ENCODE measurements at places on chromosomes 13 and 19.

DNA sequence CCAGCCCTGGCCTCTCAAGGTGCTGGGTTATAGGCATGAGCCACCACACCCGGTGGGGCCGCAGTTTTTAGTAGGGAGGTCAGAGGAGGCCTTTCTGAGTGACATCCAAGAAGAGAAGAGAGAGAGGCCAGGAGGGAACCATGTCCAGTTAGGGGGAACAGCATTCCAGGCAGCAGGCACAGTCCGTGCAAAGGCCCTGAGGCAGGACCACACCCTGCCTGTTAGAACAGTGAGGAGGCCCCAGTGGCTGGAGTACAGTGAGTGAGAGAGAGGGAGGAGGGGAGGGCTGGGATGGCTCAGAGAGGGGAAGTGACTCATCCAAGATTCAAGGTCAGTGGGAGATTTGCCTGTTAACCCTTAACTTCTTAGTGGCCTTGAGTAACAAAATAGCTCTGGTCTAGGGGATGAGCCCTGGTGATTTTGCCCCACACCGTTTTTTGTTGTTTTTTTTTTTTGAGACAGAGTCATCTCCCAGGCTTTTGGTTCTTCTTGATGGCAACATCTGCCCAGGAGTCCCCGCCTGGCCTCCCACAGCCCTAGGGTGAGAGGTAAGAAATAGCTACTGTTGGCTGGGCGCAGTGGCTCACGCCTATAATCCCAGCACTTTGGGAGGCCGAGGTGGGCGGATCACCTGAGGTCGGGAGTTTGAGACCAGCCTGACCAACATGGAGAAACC is 2.7 kb upstream of the PLIN3 start:
- DNase-seq: peak; percentile 62

GRCh38 chr13:113658836-113659235 is 838 bp upstream of the ATP4B start:
- no peak for DNase-seq

GRCh38 chr13:49292742-49293486 is 45.2 kb downstream of the CDADC1 start:
- DNase-seq: peak; percentile 39

GRCh38 chr13:67078062-67078461 is 152.1 kb downstream of the PCDH9 start:
- DNase-seq: no peak

- peak; percentile 3 for DNase-seq
Measured at GRCh38 chr19:36686365-36687213, 823 bp upstream of the ZNF567 start.

GRCh38 chr19:7149956-7150705 is 80.6 kb downstream of the ZNF557 start:
- DNase-seq: no peak

DNA sequence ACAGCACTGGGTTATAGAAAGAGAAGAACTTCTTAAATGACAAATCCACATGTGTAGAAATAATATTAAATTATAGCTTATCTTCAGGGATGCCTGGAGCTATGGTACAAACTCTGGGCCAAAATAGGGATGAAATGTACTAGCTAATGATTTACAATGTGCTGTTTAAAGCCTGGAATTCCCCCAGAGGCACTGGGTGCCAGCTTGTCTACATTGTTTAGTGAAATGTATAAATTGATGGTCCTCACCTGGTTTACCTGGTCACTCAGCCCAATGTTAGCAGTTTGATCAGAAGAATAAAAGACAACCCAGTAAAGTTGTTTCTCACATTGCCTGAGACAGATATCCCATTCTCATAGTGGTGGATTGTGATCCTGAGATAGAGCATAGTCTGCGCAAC is 597.2 kb downstream of the DIAPH3 start:
- no peak for DNase-seq

GRCh38 chr13:44809190-44809589 is 180.1 kb downstream of the NUFIP1 start:
- DNase-seq: no peak

- no peak for DNase-seq
Measured at GRCh38 chr19:35403116-35403760, 32.4 kb downstream of the GPR42 start.

DNA sequence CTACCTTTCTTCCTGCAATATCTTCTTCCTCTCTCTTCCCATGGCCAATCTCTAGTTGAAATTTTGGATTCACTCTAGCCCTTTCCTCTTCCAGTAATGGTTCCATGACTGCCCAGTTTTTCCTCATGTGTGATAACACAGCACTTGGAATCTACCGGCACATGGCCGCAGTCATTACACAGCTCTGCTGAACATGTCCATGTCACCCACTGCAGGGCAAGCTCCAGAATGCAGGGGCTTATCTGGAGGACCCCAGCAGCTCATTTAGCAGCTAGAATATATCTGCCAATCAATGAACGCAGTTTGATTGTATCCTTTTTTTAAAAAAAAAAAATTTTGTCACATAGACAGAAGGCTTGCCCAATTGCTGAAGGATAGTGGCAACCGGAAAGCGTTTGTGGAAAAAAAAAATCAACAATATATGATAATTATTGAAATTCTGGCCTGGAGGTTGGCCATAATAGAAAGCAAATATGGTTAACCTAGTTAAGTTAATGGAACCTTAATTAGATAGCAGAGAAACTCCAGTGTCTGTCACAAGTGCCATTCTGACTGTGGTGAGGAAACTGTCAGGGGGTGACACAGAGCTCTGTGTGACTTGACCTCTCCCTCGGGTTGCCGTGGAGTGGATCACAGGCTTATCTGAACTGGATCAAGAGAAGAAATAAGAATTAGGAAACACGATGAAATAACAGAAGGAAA is 426.7 kb downstream of the LIG4 start:
- DNase-seq: no peak

GRCh38 chr13:75904012-75904411 is 267.9 kb downstream of the LMO7 start:
- peak; percentile 23 for DNase-seq

- DNase-seq: no peak
Measured at GRCh38 chr13:106922384-106922783, 354.4 kb upstream of the ARGLU1 start.

GRCh38 chr13:112998521-112999280 is 29.7 kb downstream of the MCF2L start:
- no peak for DNase-seq

DNA sequence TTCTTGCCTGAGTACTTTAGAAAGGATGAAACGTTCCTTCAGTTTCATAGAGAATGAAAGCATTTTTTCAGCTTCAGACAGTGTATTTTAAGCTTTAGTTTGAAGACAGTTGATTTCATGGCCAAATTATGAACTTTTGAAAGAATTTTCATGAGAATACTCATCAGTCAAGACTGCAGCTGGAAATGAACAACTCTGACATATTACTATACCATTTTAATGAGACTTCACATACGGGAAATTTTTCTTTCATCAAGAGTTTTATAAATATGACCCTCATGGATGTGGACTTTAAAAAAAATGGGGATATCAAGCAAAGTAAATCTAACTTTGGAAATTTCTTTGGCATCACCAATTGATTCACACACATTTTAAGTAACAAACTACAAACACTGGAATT is 6.4 kb downstream of the LATS2 start:
- DNase-seq: no peak

DNA sequence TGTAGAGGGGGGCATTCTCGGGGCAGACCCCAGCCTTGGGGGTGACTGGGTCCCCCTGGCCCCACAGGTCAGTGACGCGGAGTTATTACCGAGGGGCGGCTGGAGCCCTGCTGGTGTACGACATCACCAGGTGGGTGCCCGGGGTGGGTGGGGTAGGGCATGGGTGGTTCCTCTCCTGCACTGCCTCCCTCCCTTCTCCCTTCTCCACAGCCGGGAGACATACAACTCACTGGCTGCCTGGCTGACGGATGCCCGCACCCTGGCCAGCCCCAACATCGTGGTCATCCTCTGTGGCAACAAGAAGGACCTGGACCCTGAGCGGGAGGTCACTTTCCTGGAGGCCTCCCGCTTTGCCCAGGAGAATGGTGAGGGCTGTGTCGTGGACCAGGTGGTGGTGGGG is 5.7 kb downstream of the RAB4B start:
- DNase-seq: no peak

DNA sequence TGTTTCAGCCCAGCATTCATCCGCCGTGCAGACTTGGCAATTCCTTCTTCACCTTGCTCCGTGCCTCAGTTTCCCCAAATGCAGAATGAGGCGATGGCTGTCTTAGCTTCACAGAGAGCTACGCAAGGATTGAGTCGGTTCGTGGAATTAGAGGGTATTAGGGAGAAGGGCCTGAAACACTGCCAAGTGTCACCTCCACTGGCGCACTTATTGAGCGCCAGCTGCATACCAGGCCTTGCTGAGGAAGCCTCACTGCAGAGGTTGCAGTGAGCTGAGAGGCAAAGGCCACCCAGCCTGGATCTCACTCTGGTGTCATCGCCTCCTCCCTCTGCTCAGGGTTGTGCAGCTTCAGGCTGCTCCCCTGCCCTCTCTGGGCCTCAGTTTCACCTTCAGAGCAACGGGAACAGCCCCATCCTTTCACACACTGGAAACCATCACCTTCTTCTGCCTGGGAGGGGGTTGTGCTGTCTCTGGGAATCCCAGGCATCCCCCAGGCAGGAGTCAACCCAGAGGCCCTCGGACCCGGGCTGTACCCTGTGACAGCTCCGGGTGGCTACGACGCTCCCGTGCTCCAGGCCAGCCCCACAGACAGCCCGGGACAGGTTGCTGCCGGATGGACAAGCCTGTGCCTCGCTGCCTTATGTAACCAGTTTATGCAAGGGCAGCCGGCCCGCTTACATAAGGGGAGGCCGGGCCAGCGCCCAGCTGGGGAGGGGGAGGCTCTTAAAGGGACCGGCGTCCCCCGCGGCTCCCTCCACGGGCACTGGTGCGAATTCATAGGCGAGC is 31.9 kb downstream of the NFIC start:
- DNase-seq: no peak

DNA sequence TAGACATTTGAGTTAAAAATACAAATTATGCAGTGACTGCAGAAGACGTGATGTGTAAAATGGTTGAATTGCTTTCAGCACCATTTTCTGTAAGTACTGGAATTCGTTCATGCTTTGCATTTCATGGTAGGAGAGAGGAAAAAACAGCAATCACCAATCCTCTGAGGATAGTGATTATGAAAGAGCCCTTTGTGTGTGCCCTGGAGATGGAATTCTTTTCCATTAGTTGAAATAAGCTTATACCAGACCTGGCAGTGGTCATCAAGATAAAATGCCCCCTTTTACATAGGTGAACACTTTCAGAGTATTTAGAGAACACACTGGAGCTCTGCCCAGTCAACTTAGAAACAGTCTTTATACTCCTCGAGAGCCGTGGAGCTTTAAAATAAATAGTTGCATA is 1.7 kb downstream of the CNMD start:
- DNase-seq: no peak

DNA sequence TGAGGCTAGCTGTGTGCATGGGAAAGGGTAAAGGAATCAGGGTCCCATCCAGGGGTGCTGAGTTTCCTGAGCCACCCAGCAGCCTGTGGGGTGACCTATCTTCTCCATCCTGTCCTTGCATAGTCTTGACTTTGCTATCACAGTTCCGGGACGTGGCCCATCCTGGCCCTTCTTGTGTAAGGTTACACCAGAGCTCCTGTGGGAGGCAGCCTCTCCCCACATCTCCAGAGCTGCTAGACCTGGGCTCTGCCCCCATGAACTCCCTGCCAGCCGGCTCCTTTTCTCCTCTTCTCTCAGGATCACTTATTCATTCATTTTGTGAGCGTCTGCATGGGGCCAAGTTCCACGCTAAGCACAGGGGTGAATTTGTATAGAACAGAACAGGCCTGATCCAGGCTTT is 238.9 kb downstream of the TSHZ3 start:
- DNase-seq: no peak

DNA sequence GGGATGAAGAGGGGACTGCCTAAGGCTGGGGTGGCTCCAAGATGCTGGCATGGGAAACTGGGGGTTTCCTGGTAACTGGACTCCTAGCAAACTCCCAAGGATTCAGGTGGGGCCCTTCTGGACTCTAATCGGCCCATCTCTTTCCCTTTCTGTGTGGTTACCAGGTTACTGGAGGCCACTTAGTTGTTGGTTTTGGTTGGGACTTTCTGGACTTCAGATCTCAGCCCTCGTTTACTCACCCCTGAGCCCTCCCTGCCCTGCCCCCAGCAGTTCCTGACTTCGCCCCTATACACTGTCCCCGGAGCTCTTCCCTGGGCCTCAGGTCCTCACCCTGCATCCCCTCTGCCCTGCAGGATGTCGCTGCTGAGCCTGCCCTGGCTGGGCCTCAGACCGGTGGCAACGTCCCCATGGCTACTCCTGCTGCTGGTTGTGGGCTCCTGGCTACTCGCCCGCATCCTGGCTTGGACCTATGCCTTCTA is 328 bp downstream of the CYP4F12 start:
- no peak for DNase-seq

GRCh38 chr13:107450931-107451330 is 764.4 kb downstream of the LIG4 start:
- DNase-seq: peak; percentile 82

DNA sequence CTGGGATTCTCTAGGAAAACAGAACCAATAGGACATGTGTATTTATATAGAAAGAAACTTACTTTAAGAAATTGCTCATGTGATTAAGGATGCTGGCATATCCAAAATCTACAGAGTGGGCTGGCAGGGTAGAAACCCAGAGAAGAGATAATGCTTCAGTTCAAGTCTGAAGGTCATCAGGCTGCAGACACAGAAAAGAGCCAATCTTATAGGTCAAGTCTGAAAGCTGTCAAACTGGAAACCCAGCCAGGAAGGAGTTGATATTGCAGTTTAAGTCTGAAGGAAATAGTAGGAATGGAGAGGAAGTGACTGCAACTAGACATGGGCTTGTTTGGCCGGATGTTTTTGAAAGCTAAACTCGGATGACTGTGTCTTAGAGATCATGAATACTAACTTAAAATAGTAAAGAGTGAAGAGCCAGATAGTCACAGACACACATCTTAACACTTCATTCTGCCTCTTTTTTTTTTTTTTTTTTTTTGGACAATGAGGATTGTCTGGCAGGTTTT is 125.3 kb upstream of the GPC6 start:
- DNase-seq: no peak

GRCh38 chr13:33751151-33751550 is 66.8 kb upstream of the RFC3 start:
- no peak for DNase-seq

DNA sequence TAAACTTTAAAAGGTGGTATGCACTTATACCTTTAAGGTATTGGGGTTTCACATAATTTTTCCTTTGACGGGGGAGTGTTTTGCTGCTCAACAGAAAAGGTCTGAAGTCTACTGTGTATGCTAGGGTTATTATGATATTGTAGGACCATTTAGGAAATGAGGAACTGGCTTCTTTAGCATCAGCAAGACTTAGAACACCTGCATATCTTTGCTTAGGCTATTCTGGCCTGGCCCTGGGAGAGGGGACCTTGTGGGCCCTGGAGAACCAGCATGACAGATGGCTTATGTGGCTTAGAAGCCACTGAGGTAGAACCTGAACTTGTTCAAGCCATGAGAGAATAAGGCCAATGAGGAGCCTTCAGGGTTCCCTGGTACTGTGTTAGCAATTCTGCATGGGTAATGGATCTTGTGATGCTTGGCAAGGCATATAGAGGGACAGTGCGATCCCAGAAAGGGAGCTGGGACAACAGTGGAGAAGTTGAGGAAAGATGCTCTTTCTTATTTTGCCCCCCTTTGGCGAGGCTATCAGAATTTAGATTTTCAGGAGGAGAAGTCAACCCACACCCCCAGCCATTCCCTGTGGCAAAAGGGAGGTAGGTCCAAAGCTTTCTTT is 4.3 kb downstream of the RGCC start:
- no peak for DNase-seq

- no peak for DNase-seq
Measured at GRCh38 chr19:14375582-14376291, 5.5 kb upstream of the ADGRE5 start.

- DNase-seq: no peak
Measured at GRCh38 chr19:31377736-31378135, 28.5 kb upstream of the TSHZ3 start.

- no peak for DNase-seq
Measured at GRCh38 chr13:51922771-51923480, 61.2 kb downstream of the CCDC70 start.
